CD4-positive, alpha-beta T cell treated with Interleukin-4 for 1 hour (primary cell): ENCODE measurements at places on chromosomes 11 and 22.

DNA sequence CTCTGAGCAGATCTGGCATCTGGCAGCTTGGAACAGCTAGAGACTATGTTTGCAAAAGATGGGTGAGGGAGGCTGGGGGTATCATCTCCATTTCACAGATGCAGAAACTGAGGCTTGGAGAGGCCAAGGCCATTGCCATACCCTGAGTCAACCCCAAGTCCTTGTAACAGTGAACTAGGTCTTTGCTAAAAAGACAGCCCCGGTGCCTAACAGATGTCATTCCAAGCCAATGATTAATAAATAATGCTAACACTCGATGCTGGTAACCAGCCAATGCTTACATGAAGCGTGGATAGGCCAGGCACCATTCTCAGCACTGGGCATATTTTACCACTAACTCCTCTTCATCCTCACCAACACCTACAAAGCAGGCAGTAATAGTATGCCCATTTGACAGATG is 164.0 kb downstream of the MN1 start:
- no peak for DNase-seq

GRCh38 chr11:112554586-112554985 is 293.9 kb upstream of the PLET1 start:
- no peak for DNase-seq

DNA sequence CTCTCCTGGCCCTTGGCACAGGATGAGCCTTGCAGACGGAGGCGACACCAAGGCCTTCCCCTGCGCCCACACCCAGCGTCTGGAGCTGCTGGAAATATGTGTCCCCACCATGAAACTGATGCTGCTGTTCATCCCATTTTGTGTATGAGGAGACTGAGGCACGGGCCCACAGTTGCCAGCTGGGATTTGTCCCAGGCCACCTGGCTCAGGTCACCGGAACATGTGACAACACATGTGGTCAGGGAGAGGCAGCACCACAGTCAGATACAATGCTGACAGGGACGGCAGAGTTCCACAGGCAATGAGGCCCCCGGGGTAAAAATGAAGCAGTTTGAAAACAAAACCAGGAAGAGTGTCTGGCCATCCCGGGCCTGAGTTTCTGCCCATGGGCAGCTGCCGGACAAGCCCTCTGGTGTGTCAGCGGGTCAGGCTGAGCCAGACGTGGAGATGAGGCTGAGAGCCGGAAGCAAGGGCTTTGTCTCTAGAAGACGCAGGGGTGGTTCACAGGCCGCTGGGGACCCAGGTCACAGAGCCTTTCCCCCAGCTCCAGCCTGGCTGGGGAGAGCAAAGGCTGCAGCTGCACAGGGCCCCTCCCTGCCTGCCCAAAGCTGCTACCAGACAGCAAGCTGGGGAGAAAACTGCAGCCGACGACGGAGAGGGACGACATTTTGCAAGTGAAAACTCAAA is 80.7 kb downstream of the CDKN1C start:
- peak; percentile 6 for DNase-seq

DNA sequence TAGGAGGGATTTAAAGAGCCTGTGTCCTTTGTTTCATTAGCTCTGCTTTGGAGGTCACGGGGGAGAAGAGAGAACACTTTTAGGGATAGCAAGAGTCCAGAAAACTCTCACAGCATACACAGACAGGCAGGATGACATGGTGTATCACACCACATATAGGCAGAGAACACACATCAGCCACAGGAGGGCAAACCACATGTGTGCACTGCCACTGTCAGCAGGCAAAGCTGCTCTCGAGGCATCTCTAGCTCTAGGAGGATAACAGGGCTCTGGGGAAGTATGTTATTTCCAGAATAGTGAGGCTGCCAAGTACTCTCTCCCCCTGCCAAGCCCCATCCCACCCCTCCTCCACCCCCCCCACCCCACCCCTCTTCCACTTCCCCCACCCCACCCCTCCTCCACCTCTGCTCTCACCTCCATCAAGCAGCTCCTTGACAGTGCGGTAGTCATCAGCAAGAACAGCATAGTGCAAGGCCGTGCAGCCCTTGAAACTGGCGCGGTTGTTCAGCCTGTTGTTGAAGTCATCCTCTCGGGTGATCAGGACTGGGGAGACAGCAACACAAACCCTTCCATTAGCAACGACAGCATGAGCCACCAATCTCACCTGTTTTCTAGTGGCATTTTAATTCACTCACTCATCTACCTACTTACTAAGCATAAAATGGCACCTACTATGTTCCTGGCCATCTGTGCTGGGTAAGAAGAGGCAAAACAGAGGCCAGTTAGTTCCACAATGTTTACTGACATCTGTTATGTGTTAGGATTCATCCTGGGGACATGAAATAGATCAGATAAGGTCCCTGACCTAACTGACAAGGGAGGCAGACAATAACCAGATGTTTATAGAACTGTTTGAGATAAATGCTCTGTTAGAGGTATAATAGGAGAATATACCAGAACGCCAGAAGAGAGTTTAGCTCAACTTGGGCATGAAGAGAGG is 75.6 kb downstream of the CLPB start:
- no peak for DNase-seq

- DNase-seq = no peak
Measured at GRCh38 chr11:47178737-47179654, 2.3 kb upstream of the ARFGAP2 start.
